ENCODE measurements at places on chromosomes 4 and X.

DNA sequence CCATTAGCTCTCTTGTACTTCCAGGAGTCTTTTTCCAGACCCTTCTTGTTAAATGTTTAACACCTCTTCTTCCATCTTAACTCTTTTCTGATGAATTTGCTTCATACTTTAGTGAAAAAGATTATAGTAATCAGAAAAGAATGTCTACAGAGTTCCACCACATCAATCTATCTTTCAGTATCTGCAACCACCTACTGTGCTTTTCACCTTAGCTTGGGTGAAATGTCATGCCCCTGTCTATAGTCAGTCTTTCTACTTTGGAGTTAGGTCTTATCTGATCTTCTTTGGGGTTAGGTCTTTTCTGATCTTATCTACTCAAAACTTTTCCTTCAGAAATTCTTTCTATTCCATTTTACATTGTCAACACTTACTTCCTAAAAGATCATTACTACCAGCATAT is 1310.2 kb downstream of the PCDH7 start:
- DNase-seq: no peak

GRCh38 chrX:23554304-23554703 is 113.0 kb upstream of the PRDX4 start:
- DNase-seq: no peak

DNA sequence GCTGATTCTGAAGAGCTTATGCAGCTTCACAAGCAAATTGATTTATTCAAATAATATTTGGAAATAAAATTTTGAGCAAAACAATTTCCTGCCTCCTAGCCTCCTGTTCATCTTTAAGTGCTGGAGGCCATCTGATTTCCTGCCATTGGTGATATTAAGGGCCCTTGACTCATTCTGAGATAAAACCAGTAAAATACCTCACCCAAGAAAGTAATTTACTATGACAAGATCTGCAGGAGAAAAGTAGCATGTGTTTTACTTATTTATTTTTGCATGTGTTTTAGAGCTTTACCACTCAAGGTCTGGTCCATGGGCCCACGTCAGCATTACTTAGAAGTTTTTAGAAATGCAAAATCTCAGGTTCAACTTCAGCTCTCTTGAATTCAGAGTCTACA is 67.7 kb downstream of the DCLK2 start:
- DNase-seq: no peak

DNA sequence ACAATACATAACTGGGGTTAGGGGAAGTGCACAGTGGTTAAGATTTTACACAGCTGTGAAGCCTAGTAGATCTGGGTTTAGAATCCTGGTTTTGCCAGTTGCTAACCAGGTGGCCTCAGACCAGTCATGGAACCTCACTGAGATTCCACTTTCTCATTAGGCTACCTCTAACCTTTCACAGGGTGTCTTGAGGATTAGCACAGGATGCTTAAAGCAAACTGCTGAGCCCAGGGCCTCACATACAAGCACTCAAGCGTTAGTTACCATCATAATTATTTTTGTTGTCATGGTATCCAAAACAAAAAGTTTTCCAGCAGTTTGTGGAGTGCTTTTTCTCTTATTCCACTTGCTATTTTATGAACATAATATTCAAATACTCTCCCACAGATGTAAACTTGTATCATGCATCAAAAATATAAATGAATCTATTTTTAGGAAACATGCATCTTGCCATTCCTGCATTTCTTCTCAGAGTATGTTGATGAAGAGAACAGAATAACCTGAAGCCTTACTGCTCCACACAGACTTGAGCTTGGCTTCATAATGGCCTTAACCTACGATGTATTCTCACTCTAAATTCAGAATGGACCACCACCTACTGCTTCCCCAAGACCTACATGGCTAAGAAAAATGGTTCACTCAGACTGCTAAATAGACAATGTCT is 12.6 kb downstream of the AP1S2 start:
- DNase-seq: no peak

- DNase-seq: no peak
Measured at GRCh38 chrX:30373479-30373878, 64.3 kb upstream of the NR0B1 start.

DNA sequence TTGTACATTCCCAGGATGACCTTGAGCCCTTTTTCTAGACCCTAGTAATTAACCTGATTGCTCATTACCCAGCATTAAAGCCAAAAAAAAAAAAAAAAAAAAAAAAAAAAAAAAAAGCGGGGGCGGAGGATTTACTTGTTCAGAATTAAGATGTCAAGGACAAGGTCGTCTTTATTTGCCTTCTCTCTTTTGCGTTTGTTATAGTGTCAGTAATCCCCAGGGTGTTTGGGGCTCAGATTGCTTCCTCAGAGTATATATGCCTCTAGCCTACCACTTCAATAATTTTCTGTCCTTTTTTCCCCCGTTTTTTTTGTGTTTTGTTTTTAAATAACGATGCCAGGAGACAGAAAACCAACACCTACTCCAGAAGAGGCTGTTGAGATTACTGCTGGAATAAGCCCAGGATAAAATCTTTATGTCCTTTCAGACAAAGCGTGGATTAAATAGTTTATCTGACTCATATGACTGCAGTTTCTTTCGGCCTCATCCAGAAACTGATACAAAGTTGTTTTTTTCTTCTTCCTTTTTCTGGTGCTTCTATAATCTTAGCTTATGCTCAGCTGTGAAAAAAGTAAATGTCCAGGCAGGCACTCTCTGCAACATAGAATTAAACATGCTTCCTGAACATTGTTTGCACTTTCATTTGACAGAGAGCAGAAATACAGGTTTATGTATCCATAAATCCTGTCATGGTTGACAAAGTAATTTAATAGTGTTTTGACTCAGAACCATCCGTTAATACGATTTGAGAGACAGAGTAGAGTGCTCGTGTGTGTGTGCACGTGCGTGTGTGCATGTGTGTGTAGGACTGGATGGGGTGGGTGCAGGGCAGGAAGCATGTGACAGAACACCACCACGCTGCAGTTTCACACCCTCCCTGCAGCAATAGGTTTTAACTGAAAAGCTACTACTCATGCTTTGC is 138.6 kb downstream of the AFF1 start:
- peak; percentile 70 for DNase-seq

DNA sequence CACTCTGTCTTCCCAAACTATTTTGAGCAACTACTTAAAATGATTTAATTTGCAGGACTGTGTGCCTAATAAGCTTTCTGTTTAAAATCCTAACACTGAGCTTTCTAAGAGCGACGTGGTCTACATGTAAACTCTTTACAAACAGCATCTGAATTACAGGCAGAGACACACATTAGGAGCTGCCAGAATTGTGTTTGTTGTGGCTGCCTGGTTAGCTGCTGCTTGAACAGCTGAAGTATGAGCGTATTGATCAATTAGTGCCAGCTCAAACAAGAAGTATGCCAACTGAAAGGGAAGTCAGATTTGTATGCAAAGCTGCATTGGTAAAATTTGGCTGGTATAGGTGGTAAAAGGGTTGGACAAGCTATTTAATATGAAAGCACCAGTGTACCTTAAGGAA is 384.4 kb downstream of the PCDH7 start:
- DNase-seq: no peak

GRCh38 chr4:133136833-133137232 is 12.3 kb upstream of the PCDH10 start:
- no peak for DNase-seq

DNA sequence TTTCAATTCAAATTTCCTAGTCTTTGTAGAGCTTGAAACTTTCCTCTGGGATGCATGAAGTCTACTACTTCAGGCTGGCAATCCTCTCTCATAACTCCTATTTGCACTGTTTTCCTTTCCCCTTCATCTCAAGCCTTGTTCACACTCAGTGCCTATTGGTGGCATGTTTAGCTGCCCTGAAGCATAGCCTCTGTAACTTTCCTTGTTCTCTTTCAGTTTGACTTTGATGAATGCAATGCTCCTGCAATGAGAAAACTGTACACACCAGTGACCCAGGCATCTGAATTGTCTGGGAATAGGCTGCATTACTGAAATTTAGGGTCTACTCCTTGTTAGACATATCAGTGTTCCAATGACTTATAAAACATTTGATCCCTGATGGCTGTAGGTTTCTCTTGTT is 81.7 kb downstream of the ANK2 start:
- no peak for DNase-seq

DNA sequence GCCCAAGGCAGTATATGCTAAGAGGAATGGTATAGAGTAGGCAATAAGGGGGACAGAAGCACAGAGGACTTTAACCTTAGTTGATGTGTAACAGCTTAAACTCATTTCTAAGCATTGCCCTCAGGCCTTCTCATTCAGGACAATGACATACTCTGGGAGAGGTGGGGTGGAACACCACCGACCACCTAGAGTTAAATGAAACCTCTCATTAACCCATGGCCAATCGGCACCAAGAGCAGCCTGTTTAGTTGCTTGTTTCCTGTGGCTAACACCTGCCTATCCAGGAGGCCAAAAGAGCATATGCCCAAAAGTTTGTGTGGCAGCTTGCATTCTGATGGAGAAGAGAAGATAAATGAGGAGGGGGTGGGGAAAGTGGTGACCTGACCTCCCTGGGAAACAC is 88.7 kb upstream of the PLAC1 start:
- no peak for DNase-seq

GRCh38 chr4:169658196-169658595 is 37.8 kb downstream of the CLCN3 start:
- no peak for DNase-seq

DNA sequence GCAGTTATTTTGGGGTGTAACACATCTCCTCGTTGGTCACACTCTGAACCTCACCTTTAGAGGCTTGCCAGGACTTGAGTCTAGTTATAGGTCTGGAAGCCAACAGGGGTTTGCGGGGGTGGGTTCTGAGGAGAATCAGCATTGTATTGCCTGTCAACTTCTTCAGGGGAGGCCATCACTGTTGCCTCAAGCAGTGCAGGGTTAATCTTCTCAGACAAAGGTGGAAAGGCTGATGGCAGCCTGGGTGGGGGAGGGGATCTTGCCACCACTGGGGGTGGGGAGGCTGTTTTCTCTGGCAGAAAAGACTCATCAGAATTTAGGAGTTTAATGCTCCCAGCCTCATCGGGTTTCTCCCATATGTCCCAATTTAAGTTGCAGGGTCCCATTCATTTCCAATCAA is 387.8 kb downstream of the PRR32 start:
- DNase-seq: no peak

GRCh38 chr4:124535003-124535402 is 177.5 kb downstream of the ANKRD50 start:
- no peak for DNase-seq

GRCh38 chr4:124953061-124953460 is 240.5 kb upstream of the ANKRD50 start:
- no peak for DNase-seq

DNA sequence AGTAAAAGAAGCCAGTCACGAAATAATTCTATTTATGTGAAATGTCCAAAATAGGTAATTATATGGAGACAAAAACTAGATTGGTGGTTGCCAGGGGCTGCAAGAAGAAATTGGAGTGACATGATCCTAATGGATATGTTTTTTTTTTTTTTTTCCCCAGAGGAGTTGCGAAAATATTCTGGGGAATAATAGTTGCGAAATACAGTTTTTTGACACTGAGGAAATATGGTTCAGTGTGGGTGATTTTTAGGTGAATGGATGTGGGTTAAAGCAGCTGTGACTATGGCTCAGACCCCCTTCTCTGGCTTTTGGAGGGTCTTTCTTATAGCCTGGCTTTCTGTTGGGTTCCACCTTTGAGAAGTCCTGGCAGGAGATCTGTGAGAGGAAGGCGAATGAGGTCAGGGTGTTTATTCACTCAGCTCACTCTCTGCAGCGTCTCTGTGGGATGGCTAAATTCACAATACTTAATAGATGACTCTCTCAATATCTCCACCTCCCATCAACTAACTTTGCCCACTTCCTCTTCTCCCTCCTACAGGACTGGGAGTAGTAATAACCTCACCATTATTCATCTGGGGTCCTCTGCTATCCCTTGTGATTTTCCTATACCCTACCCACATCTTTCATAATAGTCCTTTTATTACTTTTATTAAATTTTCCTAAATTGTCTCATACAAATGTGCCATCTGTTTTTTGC is 15.3 kb upstream of the RAB9B start:
- DNase-seq: no peak

- DNase-seq: no peak
Measured at GRCh38 chrX:53160297-53160983, 64.6 kb downstream of the KDM5C start.

- no peak for DNase-seq
Measured at GRCh38 chrX:120585702-120586101, 18.2 kb upstream of the MCTS1 start.

- DNase-seq: no peak
Measured at GRCh38 chrX:10831716-10832502, 211.5 kb upstream of the MID1 start.

DNA sequence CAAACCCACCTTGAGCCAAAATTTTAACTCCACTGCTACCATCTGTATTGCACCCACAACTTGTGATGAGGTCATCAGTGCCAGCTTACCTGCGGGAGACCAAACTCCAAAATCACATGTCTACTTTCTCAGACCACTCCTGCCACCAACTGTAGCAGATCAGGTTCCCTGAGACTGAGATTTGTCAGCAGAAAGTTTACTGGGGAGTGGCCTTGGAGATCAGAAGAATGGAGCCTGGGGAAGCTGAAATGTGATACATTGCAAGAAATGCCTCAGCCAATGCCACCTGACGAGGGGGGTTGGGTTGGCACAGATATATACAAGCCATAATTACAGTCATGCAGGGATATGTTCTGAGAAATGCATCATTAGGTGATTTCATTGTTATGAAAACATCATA is 19.1 kb downstream of the HAUS3 start:
- no peak for DNase-seq

- DNase-seq: no peak
Measured at GRCh38 chrX:8433109-8434062, 31.2 kb upstream of the VCX3B start.

GRCh38 chr4:6120361-6120760 is 80.0 kb downstream of the JAKMIP1 start:
- no peak for DNase-seq

DNA sequence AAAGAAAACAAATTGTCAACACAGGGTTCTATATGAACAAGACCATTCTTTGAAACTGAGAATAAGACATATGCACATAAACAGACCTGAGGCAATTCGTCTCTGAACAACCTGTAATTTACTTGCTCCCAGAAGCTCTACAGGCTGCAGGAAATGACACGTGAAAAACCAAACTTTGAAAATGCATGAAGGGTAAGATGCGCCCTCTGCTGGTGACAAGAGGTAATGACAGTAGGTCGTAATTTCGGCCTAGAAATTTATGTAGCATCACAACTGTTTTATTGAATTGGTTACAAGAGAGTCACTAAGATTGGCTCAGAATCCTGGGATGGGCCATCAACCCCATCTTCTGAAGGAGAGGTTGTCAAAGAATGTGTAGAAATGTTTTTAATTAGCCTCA is 276.5 kb downstream of the PPP4R3C start:
- peak; percentile 39 for DNase-seq

DNA sequence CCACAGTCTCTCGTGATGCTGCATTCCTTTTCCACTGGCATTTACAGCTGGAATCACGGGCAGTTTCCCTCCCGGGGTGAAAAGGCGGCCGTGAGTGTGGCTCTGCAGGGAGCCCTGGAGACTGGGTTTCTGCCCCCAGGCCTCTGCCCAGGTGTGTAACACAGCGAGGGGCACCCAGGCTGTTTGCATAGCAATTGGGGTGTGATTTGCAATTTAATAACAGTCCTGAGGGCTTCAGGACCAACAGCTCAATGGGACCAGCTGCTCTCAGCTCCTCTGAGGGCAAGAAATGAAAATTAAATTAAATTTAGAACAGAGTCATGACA is 99.0 kb upstream of the SHOX start:
- no peak for DNase-seq

Data from CD4-positive, alpha-beta T cell treated with Interleukin-17A for 4 hours (primary cell).